Astrocyte of the spinal cord (primary cell): ENCODE measurements at places on chromosomes 5 and 9.

DNA sequence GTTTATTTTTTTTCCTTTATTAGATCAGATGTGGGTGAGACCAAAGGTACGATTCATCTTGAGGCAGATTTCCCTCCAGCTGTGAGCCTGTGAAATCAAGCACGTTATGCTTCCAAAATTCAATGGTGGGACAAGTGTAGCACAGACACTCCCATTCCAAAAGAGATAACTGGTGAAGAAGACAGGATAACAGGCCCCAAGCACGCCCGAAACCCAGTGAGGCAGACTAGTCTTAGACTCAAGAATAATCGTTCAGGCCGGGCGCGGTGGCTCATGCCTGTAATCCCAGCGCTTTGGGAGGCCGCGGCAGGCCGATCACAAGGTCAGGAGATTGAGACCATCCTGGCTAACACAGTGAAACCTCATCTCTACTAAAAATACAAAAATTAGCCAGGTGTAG lies 36.8 kb upstream of the COL5A1 start:
- no peak for DNase-seq

DNA sequence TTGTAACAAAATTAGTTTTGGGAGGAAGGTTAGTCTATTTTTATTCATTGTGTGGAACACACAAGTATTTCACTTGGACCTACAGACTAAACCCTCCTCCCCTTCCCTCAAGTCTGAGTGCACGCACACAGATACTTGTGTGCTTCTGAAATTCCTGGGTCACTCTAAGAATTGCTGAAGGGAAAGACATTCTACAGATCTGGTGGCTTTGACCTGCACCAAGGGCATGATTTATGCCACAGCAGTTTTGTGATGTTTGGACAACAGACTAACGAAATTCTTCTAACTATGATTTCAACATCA lies 150.5 kb downstream of the ARL15 start:
- no peak for DNase-seq

- DNase-seq: no peak
Measured at GRCh38 chr9:7209990-7210389, 452.2 kb downstream of the KDM4C start.

GRCh38 chr9:129395633-129396364 lies 217.7 kb upstream of the IER5L start:
- DNase-seq: no peak
